Fibroblast of skin of right biceps (primary cell): ENCODE measurements at places on chromosomes 2 and 18.

DNA sequence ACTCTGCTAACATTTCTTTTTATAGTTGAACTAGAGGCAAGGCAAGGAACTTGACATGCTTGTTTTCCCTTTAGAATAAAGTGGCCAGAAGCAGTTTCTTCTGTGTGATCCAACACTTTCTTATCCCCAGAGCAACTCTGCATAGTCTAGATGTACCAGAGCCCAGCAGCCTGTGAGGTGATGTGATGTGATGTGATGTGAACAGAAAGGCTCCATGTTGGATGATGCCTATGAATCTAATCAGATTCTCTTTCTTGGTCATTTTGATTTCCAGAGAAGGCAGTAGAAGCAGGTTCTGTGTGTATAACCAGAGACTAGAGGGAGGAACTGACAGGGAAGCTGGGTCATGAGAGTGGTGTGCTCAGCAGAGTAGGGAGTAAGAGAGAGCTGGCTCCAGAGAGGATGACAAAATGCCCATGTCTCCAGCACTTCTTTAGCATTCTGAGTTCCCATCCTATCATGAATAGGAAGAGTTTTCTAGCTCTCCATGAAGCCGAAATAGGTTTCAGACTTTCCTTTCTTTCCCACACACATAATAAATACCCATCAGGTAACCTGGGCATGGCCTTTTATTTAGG is 31.0 kb upstream of the PTH2R start:
- no peak for DNase-seq

GRCh38 chr18:58407649-58408407 is 221.1 kb downstream of the ALPK2 start:
- no peak for DNase-seq

DNA sequence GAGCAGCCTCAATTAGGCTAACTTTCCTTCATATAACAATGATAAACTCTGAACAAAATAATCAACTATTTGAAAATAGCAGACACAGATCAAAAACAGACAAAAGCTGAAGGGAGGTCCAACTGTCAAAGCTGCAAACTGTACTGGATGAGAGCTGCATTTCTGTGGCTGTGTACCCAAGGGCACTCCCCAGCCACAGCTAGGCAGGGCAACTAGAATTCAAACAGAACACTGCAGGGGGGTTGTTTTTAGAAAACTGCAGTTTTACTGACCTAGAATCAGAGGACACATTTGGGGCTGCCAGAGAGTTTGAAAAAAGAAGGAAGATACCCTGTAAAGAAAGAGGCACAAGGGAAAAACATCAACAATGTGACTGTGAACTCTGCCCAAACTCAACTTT is 56.8 kb downstream of the SMAD2 start:
- DNase-seq: no peak

DNA sequence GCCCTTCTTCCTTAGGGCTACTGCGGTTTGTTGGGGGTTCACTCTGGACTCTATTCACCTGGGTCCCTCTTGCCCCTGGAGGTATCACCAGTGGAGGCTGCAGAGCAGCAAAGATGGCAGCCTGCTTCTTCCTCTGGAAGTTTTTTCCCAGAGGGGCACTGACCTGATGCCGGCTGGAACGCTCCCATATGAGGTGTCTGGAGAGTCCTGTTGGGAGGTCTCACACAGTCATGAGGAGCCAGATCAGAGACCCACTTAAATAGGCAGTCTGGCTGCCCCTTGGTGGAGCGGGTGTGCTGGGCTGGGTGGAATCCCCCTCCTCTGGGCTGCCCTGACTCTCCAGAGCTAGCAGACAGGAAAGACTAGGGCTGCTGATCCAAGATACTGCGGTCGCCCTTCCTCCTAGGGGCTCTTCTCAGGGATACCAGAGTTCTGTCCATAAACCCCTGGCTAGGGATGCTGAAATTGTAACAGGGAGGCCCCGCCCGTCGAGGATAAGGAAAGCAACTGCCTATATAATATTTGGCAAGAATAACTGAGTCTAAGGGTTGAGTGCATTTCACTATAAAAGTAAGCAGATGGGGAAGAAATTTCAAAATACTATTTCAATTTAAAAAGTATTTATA is 140.7 kb downstream of the NOL4 start:
- no peak for DNase-seq

- no peak for DNase-seq
Observed at GRCh38 chr2:3115301-3116042, 262.1 kb downstream of the EIPR1 start.

GRCh38 chr2:189602233-189602632 is 21.6 kb upstream of the SLC40A1 start:
- no peak for DNase-seq

- peak; percentile 60 for DNase-seq
Observed at GRCh38 chr2:181356526-181357130, 100.6 kb upstream of the ITGA4 start.

DNA sequence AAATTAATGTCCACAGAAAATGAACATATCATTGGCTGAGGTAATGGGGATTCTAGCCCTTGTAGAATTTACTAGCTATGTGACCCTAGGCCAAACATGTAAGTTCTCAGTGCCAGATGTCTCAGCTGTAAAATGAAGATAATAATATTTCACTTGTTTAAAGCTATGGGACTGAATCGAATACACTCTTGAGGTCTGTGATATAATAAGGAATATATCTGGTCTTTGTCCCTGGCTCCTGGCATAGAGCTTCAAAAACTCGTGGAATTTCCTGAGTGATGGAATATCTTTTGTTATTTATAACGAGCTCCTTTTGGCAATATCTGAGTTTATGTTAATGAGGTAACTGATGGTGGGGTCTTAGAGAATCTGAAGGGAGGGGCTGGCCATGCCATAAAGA is 201.4 kb upstream of the CYP26B1 start:
- DNase-seq: no peak

DNA sequence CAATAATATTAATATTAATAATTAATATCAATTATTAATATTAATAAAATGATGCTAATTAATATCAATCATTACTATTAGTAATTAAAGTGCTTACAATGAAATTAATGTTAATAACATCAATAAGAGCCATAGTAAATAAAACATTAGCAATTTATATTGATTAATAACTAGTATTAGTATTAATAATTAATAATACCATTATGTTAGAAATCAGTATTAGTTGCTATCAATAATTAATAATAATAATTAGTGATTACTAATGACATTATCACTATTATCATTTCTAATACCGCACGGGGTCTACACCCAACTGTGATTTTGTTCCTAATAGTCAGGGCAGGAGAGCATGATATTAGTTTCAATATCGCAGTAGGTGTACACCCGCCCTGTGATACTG is 22.8 kb upstream of the AQP4 start:
- no peak for DNase-seq

GRCh38 chr2:6392966-6393365 is 472.7 kb downstream of the CMPK2 start:
- peak; percentile 83 for DNase-seq

- no peak for DNase-seq
Observed at GRCh38 chr2:111670776-111671175, 213.2 kb downstream of the ANAPC1 start.

GRCh38 chr2:140990416-140990815 is 1140.4 kb downstream of the LRP1B start:
- DNase-seq: peak; percentile 78

DNA sequence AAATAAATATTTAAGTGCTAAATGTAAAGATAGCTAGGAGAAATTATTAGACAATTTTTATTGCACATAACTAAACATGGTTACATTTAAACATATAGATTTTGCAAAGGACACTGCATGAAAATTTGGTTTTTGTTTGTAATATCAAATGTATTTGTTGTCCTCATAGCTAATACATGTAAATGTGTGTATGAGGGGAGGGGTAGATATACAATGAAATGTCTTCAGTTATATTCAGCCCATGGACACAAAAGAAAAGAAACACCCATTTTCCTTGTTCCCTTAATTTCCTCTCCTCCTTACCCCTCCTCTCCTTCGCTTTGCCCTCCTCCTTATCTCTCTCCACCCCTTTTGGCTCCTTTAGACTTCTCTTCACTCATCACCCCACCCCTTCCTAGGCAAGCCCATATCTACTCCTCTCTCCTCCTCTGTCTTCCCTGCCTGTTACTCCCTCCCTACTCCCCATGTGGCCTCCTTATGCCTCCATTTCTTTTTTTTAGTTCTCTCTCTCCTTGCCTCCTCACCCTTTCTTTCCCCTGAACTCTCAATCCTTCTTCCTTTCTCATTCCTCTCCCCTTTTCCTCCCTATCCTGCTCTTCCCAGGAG is 1.4 kb downstream of the COL3A1 start:
- peak; percentile 97 for DNase-seq

DNA sequence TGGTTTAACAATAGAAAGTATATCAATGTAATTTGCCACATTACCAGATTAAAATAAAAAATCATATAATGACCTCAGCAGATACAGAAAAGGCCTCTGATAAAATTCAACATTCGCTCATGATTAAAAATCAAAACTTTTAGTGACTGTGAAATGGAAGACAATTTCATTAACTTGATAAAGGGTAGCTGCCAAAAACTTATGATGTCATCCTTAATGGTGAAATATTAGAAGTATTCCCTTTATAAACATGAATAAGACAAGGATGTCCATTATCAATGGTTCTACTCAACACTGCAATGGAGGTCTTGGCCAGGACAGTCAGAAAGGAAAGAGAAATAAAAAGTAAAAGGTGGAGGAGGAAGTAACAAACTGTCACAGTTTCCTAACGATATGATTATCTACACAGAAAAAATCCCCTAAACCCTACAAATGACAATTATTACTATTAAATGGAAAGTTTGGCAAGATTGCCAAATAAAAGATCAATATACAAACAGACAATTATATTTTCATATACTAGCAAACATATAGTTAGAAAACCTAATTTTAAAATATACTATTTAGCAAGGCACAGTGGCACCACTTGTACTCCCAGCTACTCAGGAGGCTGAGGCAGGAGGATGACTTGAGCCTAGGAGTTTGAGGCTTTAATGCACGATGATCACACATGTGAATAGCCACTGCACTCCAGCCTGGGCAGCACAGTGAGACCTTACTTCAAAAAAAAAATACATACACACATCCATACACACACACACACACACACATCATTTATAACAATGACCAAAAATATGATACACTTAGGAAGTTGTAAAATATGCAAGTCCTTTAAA is 12.8 kb downstream of the METTL8 start:
- no peak for DNase-seq

DNA sequence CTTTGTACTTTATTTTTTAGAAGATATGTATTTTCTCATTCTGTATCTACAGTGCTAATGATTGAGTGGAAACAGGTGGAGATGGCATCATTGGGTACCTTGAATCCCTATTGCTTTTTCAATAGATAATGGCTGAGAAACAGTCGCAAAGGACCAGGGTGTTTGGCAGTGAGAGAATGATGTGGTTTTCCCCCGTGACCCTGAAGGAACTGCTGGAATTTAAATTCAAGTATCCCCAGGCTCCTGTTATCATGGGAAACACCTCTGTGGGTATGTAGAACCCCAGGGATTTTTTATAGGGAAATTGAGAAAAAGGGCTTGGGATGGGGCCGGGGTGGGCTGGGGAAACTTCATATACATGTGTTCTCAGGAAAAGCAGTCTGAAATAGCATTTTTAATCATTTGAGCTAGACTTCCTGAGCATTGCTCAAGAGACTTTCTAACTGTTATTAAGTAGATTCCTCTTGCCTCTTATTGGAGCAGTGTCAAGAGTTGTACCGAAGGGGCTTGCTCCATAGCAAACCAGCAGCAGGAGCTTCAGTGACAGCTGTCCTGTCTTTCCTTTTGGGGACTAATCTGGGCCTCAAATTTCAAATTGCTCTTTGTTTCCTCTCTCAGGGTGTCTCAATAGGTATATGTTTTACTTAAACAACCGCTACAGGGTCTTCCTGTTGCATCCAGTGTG is 18.9 kb downstream of the AOX1 start:
- DNase-seq: peak; percentile 54

DNA sequence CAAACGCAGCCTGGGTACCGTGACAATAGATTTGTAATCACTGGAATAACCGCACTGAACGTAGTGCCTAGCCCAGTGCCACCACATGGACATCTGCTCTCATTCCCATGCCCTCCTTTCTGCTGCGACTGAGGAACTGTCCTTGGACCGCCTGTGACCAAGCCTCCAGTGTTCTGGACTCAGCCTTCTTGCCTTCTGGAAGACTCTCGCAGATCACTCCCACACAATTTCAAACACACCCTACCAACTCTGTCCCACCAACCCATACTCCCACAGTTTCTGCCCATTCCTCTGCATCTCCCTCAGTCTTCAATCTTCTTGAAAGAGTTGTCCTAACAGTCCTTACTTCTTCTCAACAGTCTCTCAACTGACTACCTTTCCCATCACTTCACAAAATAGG is 2.1 kb downstream of the RNF149 start:
- DNase-seq: no peak

- DNase-seq: peak; percentile 40
Observed at GRCh38 chr18:48230467-48231113, 178.6 kb downstream of the ZBTB7C start.

DNA sequence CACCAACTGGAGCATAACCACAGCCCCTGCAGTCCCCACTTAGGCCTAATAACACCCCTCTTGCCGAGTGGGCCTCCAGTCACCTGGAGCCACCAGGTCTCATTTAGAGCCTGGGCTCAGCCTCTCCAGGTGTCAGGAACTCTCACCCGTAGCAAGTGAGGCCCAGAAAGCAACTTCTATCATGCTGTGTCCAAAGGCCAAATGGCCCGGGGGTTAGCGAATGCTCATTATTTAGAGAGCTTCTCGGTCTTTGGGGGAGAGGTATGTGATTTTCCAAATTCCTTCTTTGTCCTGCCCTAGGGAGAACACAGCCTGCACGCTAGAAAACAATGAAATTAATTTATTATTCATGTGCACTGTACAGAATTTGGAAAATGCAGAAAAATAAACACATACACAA is 109.9 kb upstream of the PTPRM start:
- no peak for DNase-seq

DNA sequence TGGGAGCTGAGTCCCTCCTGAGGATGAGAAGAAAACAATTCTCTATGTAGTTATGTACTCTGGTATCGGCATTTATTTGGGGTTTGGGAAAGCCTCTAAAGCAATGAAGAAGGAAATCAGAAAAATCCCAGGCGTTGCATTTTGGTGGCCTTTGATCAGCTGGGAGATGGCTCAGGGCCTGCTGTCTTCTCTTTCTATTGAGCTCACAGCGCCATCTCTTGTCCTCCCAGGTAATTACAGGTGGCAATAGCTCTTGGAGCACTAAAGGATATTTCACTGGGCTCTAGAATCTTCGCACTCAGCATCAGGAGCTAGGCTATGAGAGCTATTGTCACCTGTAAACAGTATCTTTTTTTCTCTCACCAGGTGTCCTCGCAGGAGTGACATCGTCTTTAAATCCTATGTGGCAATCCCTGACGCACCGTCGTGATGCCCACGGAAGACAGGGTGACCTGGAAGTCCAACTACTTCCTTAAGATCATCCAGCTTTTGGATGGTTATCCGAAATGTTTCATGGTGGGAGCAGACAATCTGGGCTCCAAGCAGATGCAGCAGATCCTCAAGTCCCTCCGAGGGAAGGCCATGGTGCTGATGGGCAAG is 76.1 kb upstream of the PMAIP1 start:
- peak; percentile 81 for DNase-seq
